ENCODE measurements at places on chromosomes 12 and 14.

DNA sequence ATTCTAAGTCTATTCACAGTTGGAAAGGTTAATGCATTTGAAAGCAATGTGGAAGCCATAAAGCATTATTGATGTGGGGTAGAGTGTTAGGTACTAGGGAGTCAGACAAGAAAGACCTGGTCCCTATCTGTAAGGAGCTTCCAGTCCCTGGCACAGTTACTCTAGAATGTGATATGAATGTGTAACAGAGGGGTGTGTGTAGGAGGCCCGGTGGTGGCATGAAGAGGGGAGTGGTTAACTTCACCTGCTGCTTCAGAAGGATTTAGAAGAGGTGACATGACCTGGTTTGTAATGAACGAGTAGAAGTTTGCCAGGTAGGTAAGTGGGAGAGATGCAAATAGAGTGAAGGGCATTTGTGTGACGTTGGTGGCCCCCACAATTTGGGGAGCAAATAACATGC lies 15.1 kb upstream of the GALNT6 start:
- DNase-seq: no peak

DNA sequence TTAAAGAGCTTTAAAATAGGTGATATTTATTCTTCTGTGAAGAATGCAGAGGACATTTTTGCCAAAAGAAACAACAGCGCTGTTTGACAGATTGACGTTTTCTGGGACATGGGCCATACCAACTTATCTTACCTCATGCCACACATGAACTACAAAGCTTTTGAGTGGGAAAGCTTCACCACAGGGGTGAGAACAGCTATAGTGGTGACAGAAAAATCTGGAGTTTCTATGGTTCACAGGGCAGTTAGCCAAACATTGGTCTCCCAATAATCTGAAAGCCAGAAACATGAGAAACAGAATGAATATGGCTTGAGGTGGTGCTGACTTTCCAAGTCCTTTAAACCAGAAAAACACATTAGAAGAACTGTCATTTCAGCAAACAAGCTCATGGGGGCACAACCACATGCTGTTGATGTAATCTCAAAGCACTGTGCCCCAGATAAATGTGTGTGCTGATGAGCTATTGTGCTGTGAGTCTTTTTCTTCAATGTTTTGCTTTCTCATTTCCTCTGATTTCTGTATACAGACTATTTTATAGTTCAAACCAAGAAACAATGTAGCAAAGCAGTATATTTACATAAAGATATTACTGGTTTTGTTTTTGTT lies 905.4 kb downstream of the SLC16A7 start:
- no peak for DNase-seq

GRCh38 chr12:11718768-11719253 lies 69.3 kb downstream of the ETV6 start:
- DNase-seq: no peak

- DNase-seq: no peak
Observed at GRCh38 chr14:31395572-31396205, 24.7 kb downstream of the HEATR5A start.

- no peak for DNase-seq
Observed at GRCh38 chr12:129870796-129871195, 33.0 kb downstream of the TMEM132D start.

DNA sequence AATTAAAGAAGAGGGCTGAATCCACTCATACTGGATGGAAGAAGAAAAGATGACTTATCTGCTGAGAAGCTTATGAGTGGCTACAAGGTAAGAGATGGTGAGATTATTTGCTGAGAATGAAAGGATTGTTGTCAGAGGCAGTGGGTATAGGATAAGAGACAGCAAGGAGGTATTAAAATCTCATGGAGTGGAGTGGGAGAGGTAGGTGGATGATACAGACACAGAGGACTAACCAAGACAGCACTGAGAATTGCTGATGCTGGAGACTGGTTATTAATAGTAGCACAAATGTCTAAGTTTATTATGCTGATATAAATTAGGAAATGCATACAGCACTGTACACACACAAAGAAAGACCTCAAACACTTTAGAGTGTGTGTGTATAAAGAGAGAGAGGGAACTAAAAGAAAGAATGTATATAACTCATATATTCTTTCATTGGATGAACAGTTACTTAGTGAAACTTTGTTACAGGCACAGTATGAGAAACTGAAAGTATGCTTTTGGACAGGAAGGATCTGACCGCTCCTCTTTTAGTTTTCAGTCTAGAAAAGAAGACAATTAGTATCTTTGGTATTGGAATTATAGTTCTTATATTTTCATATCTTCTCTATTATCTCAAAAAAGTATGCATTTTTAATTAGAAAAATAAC lies 543.1 kb downstream of the LRFN5 start:
- DNase-seq: no peak

- DNase-seq: no peak
Observed at GRCh38 chr12:25769082-25769945, 189.2 kb upstream of the RASSF8 start.

DNA sequence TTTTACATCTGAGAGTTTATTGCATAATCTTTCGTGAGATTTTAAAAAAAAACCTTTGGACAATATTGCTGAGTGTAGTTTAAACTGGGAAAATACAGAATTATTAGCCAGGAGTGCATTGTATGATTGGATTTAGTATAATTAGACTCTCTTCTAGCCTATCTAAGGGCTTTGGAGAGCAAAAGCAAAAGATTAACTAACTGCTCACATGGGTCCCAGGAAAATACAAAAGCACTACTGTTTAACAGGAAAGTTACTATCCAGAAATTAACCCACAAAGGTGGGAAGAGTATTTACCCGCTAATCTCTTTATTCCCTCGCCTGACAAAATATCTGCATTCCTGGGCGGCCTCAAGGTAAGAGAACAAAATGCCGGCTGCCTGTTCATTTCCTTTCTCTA lies 309.5 kb downstream of the ATXN7L3B start:
- no peak for DNase-seq
